ENCODE measurements at places on chromosomes 3 and 15.

DNA sequence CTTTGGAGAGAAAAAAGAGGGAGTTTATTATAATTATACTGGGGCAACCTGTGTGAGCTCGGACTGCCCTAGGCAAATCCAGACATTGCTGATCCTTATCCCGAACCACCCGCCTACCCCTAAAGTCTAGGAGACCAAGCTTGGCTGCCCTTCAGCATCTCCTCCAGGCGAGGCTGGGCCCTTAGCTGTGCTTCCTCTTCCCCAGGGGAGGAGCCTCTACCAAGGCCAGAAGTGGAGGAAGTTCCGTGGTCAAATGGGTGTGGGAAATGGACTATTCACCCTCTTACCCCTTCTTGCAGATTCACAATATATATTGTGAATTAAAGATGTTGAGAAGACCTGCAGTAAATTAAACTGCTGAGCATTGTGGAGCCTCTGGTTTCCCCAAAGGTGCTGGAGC lies 158.3 kb upstream of the HES1 start:
- DNase-seq: no peak

GRCh38 chr15:92958105-92958504 lies 58.0 kb downstream of the CHD2 start:
- DNase-seq: peak; percentile 28

GRCh38 chr3:88661433-88661824 lies 446.0 kb upstream of the EPHA3 start:
- no peak for DNase-seq

DNA sequence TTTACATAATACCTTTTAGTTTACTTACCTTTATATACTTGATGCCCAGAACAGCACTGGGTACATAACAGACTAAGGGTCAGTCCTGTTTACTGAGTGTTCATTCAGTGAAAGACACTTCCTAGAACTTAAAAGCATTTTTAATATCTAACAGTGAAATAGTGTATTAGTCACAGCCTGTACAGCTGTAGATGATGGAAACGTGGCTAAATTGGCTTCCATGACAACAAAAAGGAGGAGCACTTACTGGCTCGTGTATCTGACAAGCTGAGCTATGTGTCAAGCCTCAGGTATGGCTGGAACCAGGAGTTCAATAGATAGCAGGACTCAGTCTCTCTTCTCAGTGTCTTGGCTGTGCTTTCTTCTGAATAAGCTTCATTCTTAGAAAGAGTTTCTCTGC lies 40.2 kb downstream of the CMTM8 start:
- no peak for DNase-seq

GRCh38 chr3:57911593-57911992 lies 96.6 kb upstream of the FLNB start:
- no peak for DNase-seq

DNA sequence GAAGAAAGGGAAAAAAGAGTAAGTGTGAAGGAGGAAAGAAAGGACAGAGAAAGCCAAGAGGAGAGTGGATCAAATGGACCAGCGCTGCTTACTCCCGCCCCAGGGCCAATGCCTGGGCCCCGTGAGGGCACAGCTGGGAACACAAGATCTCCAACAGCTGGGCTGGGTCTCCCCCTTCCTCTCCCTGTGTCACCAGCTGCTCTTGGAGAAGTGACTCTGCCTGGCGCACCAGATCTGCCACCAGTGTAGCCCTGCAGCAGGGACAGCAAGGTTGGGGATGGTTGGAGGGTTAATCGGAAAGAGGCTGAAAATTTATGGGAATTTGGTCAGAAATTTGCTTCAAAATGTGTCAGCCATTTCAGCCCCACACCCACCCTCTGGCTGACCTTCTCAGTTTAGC lies 8.4 kb downstream of the CDAN1 start:
- DNase-seq: no peak

GRCh38 chr15:73127302-73127936 lies 75.2 kb downstream of the NEO1 start:
- DNase-seq: peak; percentile 1

DNA sequence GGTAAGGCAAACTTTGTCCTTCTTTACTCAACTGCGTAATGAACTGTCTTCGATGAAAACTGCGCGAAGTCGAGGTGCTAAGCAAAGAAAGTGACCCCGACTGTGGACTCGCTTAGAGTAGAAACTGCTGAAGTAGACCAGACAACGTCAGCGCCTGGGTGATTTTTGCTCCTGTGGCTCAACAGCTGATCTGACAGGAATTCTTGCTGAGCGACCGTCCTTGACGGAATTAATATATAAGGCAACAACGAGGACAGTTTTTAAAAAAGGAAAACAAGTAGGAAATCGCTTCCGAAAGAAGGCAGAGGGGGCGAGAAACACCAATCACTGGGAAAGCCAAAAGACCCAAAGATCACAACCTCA lies 541 bp downstream of the RPS27L start:
- no peak for DNase-seq

- DNase-seq: no peak
Observed at GRCh38 chr3:13892304-13892703, 12.4 kb upstream of the WNT7A start.

DNA sequence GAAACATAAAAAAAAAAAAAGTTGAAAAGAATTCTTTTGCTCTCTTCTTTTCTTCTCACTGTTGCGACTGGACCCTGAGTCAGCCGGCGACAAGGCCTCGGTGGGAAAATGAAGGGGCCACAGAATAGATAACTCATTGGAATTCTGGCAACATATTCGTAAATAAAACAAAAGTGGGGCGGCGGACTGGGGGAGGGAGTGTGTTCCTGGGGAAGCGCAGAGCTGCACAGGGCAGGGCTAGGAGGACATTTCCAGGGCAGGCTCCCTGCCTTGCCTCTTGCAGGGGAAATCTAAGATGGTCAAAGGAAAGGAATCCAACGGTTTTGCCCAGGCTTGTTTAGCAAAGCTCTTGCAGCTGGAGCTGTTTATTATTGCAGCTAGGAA lies 1042.8 kb upstream of the NR2F2 start:
- no peak for DNase-seq

GRCh38 chr15:38699633-38700230 lies 135.1 kb upstream of the RASGRP1 start:
- peak; percentile 47 for DNase-seq

- DNase-seq: no peak
Observed at GRCh38 chr3:170532573-170532972, 53.3 kb downstream of the SLC7A14 start.

GRCh38 chr3:196220587-196220986 lies 4.3 kb downstream of the SLC51A start:
- no peak for DNase-seq

DNA sequence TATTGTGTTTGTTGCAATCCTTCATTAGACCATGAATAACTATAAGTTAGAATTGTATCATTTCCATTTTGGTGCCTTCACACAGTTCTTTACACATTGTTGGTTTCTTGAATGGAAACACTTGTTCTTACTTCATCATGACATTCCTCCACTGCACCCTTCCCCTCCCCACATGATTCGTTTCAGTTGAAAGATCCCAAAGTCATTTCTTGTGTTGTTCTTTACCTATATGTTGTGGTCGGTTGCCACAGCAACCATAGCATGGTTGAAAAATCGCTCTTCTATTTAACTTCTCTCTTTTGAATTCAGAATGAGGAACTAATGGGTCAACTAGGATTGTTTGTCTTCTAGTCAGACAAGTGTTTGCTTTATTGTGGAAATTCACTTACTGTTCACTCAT lies 103.3 kb downstream of the IL1RAP start:
- no peak for DNase-seq

DNA sequence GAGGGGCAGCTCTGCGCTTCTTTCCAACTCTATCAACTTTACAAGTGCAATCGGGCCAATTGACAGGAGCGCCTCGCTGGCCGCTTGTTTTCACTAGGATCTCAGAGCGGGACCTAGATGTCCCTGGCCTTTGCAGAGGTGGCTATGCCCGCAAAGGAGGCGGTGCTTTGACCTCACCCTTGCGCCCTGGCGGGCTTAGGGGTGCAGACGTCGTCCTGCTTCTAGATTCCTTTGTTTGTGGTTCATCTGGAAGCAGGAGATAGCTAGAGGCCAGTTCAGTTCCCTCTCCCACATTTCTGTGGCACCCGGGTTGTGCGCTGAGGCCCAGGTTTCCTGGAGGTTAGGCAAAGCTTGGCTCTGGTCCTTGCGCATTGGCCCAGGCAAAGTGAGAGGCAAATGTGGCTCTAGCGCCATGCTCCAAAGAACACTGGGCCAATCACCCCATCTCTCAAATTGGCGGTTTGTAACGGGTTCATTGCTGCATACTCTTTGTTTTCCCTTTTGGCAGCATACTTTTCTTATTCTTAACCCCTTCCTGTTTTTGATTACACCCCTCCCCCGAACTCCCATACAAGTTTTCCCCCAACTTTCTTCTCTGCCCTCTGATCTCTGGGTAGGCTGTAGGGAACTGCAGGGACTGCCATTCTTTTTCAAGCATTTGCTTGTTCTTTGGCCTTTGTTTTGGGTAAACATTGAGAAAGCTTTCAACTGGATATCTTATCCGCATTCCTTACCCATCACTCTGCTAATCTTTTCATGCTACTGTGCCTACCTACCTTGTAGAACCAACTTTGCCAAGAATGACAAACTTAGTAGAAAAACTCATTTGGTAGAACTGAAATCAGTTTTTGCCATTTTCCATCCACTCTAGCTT lies 1.4 kb downstream of the PPM1L start:
- DNase-seq: no peak

DNA sequence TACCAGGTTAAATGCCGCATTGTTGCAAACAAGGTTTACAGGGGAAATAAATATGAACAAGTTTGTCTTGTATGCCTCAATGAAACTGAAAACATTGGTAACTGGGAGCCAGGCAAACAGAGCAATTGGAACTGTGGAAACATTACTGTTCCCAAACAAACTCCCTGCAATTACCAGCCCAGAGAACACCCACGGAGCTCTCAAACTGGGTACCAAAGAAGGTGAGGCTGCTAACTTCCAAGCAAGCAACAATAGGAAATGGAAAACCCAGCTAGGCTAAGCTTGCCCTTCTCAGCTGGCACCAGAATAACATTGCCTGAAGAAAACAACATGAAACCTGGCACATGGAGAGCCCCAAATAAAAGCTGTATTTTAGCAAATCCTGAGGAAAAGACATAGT lies 218.9 kb upstream of the THRB start:
- DNase-seq: no peak

- no peak for DNase-seq
Observed at GRCh38 chr15:71330638-71331162, 215.4 kb downstream of the THSD4 start.

DNA sequence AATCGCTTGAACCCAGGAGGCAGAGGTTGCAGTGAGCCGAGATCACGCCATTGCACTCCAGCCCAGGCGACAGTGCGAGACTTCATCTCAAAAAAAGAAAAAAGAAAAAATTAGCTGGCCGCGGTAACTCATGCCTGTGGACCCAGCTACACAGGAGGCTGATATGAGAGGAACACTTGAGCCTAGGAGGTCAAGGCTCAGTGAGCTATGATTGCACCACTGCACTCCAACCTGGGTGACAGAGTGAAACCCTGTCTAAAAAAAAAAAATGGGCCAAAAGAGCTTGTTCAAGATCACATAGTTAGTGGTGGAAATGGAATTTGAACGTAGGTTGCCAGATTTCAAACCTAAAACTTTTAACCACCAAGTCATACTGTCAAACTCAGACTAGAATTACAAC lies 46.2 kb upstream of the PPP4R2 start:
- DNase-seq: no peak

DNA sequence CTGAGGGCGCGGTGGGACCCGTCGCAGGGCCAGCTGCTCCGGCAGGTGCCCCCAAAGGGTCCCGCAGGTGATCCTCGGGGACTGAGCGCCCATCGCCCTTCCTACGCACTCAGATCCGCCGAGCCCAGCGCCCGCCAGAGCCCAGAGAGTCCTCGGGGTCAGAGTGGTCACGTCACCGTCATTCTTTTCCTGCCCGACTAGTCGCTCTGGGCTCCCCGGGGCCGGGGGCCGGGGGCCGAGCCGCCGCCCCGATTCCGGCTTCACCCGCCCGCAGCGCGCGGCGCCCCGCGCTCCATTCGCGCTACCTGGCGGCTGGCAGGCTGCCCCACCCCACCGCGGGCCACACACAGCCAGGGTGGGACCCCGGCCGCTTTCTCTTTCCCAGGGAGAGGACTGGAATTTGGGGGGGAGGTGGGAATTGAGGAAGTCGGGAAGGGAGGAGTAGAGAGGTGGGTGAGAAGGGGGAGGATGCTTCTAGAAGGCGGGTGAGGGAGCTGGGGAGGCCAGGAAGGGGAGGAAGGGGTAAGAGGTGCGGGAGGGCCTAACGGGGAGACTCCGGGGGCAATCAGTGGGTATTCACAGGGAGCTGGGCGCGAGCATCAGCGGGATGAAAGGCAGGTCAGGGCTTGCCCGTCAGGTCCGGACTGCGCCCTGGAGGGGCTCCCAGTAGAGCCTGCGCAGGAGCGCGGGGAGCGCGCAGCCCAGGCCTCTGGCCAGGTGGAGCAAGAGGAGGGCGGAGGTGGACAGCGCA lies 36.1 kb upstream of the EPHB3 start:
- no peak for DNase-seq

- no peak for DNase-seq
Observed at GRCh38 chr3:123621186-123621849, 36.5 kb upstream of the HACD2 start.

DNA sequence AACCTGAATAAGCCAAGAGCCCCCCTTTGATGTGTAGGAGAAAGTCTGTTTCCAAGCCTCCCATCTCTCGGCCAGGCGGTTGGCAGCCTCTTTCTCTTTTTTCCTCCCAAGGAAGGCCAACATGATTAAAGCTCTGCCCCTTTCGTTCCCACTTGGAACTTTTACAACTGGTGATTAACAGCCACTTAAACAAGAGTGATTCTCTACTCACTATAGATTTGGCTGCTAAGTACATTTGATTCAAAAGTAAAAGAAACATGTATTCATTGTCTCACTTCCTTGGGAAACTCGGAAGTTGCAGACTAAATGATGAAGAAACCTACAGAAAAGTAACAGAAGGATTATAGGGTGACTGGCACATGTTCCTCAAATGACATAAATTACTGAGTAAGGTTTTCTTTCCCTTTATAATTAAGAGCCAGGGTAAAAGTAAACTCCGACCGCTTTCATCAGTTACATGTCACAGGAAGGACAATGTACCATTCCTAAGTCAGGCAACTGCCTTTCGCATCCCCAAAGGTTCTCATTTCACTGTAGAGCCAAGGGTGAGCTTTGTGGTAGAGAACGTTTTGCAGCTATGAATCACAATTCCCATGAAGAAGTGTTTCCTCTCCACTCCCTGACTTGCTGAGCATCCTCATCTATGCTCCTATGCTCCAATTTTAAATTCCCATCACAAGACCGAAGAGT lies 72.7 kb downstream of the MB21D2 start:
- no peak for DNase-seq

- no peak for DNase-seq
Observed at GRCh38 chr3:102194760-102195159, 240.1 kb upstream of the ZPLD1 start.

GRCh38 chr15:70064441-70064840 lies 33.3 kb downstream of the TLE3 start:
- DNase-seq: no peak

GRCh38 chr3:46574881-46575576 lies 8.9 kb upstream of the LRRC2 start:
- DNase-seq: no peak

DNA sequence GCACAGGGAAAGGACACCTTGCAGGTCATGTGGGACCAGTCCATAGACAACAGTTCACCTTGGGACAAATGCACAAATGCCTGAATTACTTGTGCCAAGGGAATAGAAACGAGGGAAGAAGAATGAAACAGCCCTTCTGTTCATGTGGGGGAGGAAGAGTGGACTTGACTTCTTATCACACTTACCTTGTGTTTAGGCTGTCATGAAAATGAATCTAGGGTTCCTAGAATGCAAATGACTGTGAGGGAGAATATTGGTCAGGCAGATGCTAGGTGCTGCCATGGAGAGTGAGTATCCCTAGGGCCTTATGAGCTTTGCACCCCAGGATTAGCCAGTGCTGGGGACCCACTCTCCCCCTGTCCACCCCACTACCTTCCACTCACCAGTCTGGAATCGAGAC lies 11.0 kb upstream of the PRKAR2A start:
- DNase-seq: no peak

All from astrocyte of the cerebellum (primary cell).